ENCODE measurements at places on chromosomes 16 and 17.

- H3K4me1 ChIP-seq = no peaks in the 10 kb centered on the region
- no peaks in the 10 kb centered on the region for H3K27me3 ChIP-seq
- no peak overlapping the region for H3K4me3 ChIP-seq
- DNase-seq = no peak
- H3K36me3 ChIP-seq = no peaks in the 10 kb centered on the region
- no peak overlapping the region for H3K27ac ChIP-seq
These were observed 118.6 kb downstream of the PRKCA start for GRCh38 chr17:66420961-66421371.

DNA sequence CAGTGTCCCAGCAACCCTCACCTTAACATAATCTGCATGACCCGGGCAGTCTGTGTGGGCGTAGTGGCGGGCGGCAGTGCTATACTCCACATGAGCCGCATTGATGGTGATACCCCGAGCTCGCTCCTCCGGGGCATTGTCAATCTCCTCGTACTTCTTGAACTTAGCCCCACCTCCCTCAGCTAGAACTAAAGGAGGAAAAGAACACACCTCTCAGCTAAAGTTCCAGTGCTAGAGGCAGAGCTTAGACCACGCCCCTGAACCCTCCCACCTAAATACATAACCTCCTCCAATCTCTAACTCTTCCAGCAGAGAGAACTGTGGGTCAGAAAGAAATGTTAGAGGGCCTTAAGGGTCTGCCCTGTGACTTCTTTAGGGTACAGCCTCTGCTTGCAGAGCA, 855 bp downstream of the TUFM start:
- H3K4me3 ChIP-seq = peak overlapping the region; percentile 91
- peak overlapping the region; percentile 24 for H3K27ac ChIP-seq
- no peak for DNase-seq
- H3K36me3 ChIP-seq = peaks cover 8% of the 10 kb centered on the region
- H3K27me3 ChIP-seq = no peaks in the 10 kb centered on the region

DNA sequence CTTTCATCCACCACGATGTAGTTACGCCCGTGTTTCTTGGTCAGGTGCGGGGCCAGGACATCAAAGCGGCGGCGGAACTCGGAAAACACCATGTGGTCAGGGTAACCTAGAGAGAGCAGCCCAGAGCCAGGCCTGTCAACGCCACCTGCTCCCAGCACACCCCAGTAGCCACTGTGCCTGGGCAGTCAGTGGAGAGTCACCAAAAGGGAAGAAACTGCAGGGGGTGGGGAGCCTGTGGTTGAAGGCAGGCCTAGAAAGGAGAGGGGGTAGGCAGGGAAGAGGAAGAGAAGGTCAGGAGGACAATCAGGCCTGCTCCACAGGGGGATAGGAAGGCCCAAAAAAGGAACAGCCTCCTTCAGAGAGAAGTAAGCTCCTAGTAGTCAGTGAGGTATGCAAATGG, 64.1 kb downstream of the PIPOX start:
- H3K4me3 ChIP-seq = no peak overlapping the region
- no peaks in the 10 kb centered on the region for H3K27me3 ChIP-seq
- no peak for DNase-seq
- H3K36me3 ChIP-seq = peaks cover 10% of the 10 kb centered on the region
- H3K4me1 ChIP-seq = peaks cover 14% of the 10 kb centered on the region

DNA sequence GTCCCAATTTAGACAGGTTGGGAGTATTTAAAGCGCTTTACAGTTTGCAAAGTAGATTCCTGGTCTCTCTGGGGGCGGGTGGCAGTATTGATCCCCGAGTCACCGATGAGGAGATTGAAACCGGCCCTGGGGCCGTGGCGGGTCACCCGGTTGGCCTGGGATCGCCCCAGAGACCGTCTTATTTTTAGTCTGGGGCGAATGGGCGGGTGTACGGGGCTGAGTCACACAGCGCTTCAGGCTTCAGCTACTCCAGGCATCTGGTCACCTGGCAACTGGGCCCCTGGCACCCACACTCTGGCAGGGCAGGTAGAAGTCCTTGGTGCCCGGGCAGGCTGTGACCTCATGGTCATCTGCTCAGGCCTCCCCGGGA, 669 bp downstream of the MIEF2 start:
- H3K4me1 ChIP-seq = peaks cover 44% of the 10 kb centered on the region
- H3K27me3 ChIP-seq = no peaks in the 10 kb centered on the region
- DNase-seq = peak; percentile 12
- peak overlapping the region; percentile 91 for H3K27ac ChIP-seq
- H3K4me3 ChIP-seq = peak overlapping the region; percentile 84
- H3K36me3 ChIP-seq = no peaks in the 10 kb centered on the region

- no peak overlapping the region for H3K27ac ChIP-seq
- H3K4me1 ChIP-seq = no peaks in the 10 kb centered on the region
- peaks cover 51% of the 10 kb centered on the region for H3K27me3 ChIP-seq
- DNase-seq = no peak
- no peak overlapping the region for H3K4me3 ChIP-seq
These were observed 108.5 kb downstream of the CACNG3 start for GRCh38 chr16:24364596-24364995.

GRCh38 chr16:83806036-83806435, 1.7 kb upstream of the HSBP1 start:
- no peaks in the 10 kb centered on the region for H3K27me3 ChIP-seq
- H3K4me1 ChIP-seq = peaks cover 76% of the 10 kb centered on the region
- peak overlapping the region; percentile 90 for H3K4me3 ChIP-seq

DNA sequence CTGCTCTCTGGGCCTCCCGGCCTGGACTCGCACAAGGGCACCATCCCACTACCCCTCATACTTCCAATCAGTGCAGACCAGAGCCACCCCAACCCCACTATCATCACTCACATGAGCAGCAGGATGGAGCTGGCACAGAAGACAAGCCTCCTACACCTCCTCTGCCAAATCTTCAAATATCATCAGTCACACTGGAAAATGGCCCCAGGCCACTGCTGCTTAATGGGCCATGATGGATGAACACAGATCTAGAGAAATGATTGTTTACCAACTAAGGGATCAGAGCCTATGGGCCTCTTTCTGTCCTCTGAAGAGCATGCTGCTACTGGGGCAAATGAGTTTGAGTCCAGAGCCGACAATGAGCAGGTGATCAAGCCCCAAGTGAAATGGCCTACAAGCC, 165.5 kb downstream of the GRIN2A start:
- H3K36me3 ChIP-seq = no peaks in the 10 kb centered on the region
- H3K27ac ChIP-seq = no peak overlapping the region
- no peaks in the 10 kb centered on the region for H3K4me1 ChIP-seq
- no peak overlapping the region for H3K4me3 ChIP-seq
- no peak for DNase-seq
- H3K27me3 ChIP-seq = peaks cover 28% of the 10 kb centered on the region

DNA sequence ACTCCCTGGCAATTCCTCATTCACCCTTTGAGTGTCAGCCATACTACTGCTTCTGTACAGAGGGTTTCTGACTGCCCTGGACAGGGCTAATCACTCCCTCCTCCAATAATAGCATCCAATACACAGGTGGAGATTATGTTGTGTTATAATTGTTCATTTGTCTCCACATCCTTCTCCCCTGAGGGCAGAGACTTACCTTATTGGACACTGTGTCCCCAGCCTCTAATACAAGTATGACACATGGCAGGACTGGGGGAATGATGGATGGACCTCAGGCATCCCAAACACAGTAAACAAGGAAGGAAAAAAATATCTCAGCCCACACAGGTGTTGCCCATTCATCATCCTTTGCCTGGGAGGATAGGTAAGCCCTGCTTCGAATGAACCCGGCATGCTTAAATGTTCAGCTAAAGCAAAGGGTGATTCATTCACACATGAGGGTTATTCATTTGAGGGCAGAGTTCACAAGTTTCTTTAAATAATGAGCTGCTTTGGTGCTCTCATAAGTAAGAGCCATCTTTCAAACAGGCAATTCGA, 34.8 kb downstream of the MMD start:
- peaks cover 9% of the 10 kb centered on the region for H3K4me1 ChIP-seq
- H3K36me3 ChIP-seq = no peaks in the 10 kb centered on the region
- H3K27ac ChIP-seq = no peak overlapping the region
- H3K27me3 ChIP-seq = peaks cover 9% of the 10 kb centered on the region

- no peak overlapping the region for H3K27ac ChIP-seq
- no peak for DNase-seq
- peaks cover 13% of the 10 kb centered on the region for H3K36me3 ChIP-seq
- H3K4me1 ChIP-seq = peaks cover 14% of the 10 kb centered on the region
- H3K27me3 ChIP-seq = no peaks in the 10 kb centered on the region
- H3K4me3 ChIP-seq = no peak overlapping the region
These were observed 7.9 kb downstream of the SOCS1 start for GRCh38 chr16:11248133-11248532.

DNA sequence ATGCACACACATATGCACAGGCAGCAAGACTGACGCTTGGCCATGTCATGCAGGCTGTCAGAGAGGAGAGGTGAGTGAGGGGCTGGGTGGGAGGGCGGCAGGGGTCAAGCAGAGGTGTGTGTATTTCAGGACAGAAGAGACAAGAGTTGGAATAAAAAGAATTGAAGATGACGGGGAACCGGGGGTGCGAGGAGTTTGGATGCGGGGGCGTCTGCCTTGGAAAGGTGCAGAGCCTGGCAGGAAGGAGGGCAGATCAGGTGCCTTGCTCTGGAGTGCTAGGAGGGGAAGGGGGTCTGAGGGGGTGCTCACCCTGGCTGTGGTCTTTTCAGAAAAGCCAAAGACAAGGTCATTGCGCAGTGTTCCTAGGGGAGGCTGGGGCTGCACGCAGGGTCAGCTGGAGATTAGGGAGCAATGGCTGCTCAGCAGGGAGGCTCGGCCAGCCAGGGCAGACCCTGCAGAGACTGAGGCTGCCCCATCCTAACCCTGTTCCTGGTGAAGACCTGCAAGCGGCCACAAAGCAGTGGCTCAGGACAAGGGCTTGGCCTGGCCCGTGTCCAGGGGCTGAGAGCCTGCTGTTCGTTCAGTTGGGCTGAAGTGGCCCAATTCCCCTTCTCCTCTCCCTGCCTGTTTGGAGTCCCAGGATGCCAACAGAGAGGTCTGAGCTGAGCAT, 23.7 kb upstream of the CBX4 start:
- no peak overlapping the region for H3K4me3 ChIP-seq
- H3K27me3 ChIP-seq = peaks cover 8% of the 10 kb centered on the region

DNA sequence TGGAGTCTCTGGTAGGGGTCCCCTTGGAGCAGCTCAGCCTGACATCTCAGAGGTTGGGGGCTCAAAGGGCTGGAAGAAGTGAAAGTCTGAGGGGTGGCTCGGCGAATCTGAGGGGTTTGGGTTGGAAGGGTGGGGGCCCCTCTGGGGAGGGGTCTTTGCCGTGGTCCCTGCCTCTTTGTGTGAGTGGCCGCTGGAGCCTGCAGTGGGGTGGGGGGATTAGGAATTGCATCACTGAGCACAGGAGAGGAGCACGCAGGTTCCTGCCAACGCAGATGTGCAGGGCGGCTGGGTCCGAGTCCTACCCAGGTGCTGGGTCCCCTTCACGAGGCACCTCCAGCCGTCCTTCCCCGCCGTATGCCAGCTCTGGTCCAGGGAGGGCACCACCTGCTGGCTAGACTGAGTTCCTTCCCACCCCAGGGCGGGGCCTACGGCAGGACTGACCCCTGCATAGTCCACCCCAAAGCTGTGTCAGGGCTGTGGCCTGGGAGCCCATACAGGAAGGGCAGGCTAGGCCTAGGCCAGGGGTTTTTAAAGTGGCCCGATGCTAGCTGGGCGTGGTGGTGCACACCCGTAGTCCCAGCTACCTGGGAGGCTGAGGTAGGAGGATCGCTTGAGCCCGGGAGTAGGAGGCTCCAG, 9.9 kb downstream of the FMNL1 start:
- DNase-seq = no peak
- no peaks in the 10 kb centered on the region for H3K36me3 ChIP-seq
- H3K4me1 ChIP-seq = peaks cover 59% of the 10 kb centered on the region
- H3K4me3 ChIP-seq = no peak overlapping the region

GRCh38 chr17:82865274-82865673, 25.5 kb upstream of the ZNF750 start:
- peak overlapping the region; percentile 63 for H3K4me3 ChIP-seq
- no peaks in the 10 kb centered on the region for H3K36me3 ChIP-seq
- peaks cover 51% of the 10 kb centered on the region for H3K27me3 ChIP-seq
- no peak for DNase-seq
- H3K4me1 ChIP-seq = peaks cover 68% of the 10 kb centered on the region

GRCh38 chr17:82375359-82376041, 3.9 kb downstream of the UTS2R start:
- DNase-seq = no peak
- H3K36me3 ChIP-seq = no peaks in the 10 kb centered on the region
- H3K4me3 ChIP-seq = no peak overlapping the region

GRCh38 chr17:73550556-73550955, 93.7 kb downstream of the SDK2 start:
- peaks cover 74% of the 10 kb centered on the region for H3K4me1 ChIP-seq
- H3K4me3 ChIP-seq = no peak overlapping the region
- H3K36me3 ChIP-seq = no peaks in the 10 kb centered on the region
- no peak for DNase-seq
- no peaks in the 10 kb centered on the region for H3K27me3 ChIP-seq

DNA sequence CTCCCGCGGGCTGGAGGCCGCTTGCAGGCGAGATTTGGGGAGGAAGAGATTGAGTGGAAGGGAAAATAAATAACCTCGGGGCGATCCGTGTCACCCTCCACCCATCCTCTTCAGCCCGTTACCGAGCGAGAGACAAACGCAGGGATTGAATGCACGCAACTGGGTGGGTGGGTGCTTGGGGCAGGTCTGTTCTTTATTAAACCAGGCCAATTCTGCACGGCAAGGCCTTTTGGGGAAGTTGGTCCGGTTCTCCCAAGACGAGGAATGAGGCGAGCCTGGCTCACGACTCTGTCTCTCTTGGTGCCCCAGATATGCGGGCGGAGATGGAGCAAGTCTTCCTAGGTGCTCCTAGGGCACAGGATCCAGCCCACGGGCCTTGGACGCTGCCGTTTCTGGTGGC, 396 bp upstream of the HOXB7 start:
- H3K4me3 ChIP-seq = peak overlapping the region; percentile 96
- peak overlapping the region; percentile 55 for H3K27ac ChIP-seq
- peaks cover 45% of the 10 kb centered on the region for H3K4me1 ChIP-seq
- peaks cover 8% of the 10 kb centered on the region for H3K36me3 ChIP-seq
- H3K27me3 ChIP-seq = peaks cover 71% of the 10 kb centered on the region
- no peak for DNase-seq

GRCh38 chr16:50742576-50743200, 802 bp downstream of the CYLD start:
- DNase-seq = peak; percentile 71
- H3K27me3 ChIP-seq = no peaks in the 10 kb centered on the region
- peaks cover 55% of the 10 kb centered on the region for H3K4me1 ChIP-seq
- H3K36me3 ChIP-seq = peaks cover 12% of the 10 kb centered on the region
- peak overlapping the region; percentile 95 for H3K27ac ChIP-seq
- H3K4me3 ChIP-seq = peak overlapping the region; percentile 83

DNA sequence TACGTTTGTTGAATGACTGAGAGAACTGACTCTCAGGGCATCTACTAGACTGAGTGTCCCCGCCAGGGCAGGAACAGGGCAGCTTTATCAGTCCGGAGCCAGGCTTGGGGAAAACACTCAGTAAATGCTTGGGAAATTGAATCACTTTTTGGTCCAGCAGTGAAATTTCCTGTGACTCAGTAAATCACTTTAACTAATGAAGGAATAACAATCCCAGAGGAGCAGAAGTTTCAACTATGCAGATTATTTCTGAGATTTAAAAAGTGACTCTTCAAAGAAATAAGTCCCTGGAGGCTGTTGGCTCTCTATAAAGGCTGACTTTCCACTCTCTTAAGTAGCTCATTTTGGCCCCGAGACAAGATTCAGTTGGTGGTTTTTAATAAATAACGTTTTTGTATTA, 101.8 kb downstream of the FOXL1 start:
- peaks cover 23% of the 10 kb centered on the region for H3K27me3 ChIP-seq
- H3K27ac ChIP-seq = no peak overlapping the region
- no peak overlapping the region for H3K4me3 ChIP-seq
- no peak for DNase-seq
- H3K36me3 ChIP-seq = no peaks in the 10 kb centered on the region

- no peak for DNase-seq
- H3K27me3 ChIP-seq = peaks cover 69% of the 10 kb centered on the region
- no peaks in the 10 kb centered on the region for H3K4me1 ChIP-seq
- no peak overlapping the region for H3K4me3 ChIP-seq
- H3K36me3 ChIP-seq = peaks cover 5% of the 10 kb centered on the region
- H3K27ac ChIP-seq = no peak overlapping the region
These were observed 451.1 kb downstream of the HS3ST3B1 start for GRCh38 chr17:14752011-14752410.
